Endothelial cell (in vitro differentiated cells): ENCODE measurements at places on chromosomes 3 and 15.
A peak's percentile ranks its signal among the peaks of the same experiment; 100 is the strongest.

DNA sequence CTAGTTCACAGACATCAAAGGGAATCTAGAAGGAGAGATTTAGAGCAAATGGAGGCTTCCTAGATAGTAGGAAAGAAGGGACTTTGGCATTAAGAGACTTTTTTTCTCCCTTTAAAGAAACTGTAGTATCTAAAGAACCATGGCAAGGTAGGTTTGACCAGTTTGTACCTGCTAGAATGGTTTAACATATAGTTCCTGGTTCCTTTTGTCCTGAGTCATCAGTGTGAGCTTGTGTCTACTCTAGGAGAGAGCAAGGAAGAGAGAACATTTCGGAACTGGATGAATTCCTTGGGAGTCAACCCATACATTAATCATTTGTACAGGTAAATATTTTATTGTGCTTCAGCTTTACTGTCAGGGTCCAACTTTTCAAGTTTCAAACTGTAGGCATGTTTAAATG, 29.6 kb upstream of the TRPC1 start:
- no peak for DNase-seq

- DNase-seq = no peak
Measured at GRCh38 chr3:67421912-67422311, 232.5 kb downstream of the SUCLG2 start.

GRCh38 chr15:37764733-37765191, 169.7 kb upstream of the TMCO5A start:
- peak; percentile 39 for DNase-seq

GRCh38 chr15:67095912-67096311, 30.5 kb downstream of the SMAD3 start:
- no peak for DNase-seq

GRCh38 chr15:92415639-92416297, 22.1 kb downstream of the ST8SIA2 start:
- DNase-seq = no peak

GRCh38 chr3:69065318-69065964, 13.3 kb upstream of the TMF1 start:
- DNase-seq = no peak

DNA sequence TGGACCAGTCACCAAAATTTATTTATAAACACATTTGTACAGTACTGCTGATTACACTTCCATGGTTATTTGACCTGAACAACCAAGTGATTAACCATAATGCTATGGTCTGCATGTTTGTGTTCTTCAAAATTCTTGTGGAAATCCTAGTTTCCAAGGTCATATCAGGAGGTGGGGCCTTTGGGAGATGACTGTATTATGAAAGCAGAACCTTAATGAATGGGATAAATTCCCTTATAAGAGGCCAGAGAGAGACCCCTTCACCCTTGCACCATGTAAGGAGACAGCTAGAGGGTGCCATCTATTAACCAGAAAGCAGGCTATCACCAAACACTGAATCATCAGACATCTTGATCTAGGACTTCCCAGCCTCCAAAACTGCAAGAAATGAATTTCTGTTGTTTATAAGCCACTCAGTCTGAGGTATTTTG, 1.9 kb downstream of the SCAPER start:
- DNase-seq = no peak

DNA sequence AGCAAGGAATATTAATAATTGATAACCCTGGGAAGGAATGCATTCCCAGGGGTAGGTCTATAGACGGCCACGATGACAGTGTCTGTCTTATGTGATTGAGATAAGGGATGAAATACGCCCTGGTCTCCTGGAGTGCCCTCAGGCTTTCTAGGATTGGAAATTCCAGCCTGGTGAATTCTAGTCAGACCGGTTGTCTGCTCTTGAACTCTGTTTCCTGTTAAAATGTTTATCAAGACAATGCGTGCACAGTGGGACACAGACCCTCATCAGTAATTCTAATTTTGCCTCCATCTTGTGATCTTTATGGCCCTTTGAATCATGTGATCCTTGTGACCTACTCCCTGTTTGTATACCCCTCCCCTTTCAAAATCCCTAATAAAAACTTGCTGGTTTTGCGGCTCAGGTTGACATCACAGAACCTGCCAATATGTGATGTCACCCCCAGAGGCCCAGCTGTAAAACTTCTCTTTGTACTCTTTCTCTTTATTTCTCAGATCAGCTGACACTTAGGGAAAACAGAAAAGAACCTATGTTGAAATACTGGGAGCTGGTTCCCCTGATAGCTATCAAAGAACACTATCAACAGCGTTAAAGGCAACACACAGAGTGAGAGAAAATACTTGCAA, 183.3 kb downstream of the PDE8A start:
- no peak for DNase-seq

GRCh38 chr15:31352911-31353811, 26.5 kb downstream of the KLF13 start:
- DNase-seq = no peak

GRCh38 chr3:42865256-42865655, 10.4 kb downstream of the CYP8B1 start:
- DNase-seq = no peak

DNA sequence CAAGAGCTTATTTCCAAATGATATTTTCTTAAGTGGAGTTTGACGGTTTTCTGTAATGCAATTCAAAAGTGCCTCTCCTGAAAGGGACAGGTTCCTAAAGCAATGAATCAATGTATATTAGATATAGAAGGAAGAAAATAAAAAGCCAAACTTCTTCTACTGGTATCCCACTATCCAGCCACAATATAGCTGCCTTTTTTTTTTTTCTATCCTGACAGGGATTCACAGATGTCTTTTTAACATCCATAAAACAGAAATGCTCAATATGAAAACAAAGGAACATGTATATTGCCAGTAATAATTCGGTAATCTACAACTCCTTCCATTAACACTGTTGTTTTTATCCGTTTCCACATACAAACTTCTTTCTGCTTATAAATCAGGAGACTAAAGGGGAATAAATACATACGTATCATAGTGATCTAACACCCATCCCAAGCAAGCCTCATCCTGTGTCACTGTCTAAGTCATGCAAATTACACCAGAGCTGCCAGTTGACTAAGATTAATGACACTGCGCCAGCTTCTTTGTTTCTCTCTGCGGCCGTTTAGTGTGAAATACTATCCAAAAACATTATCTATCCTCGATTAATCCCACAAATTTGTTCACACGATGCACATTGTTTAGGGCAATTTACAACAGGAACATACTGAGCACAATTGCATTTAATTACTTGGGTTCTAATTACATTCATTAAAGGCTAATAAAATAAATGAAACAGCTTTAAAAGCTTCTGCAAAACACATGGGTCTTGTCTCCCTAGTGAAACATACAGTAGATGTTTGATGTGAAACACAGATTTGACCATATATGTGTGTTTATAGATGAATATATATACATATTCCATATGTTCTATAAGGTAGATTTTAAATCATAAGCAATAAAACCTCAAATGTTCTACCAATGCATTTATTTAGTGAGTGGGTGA, 51.9 kb upstream of the CDIN1 start:
- no peak for DNase-seq

GRCh38 chr15:50783411-50783810, 17.9 kb upstream of the SPPL2A start:
- DNase-seq = no peak

DNA sequence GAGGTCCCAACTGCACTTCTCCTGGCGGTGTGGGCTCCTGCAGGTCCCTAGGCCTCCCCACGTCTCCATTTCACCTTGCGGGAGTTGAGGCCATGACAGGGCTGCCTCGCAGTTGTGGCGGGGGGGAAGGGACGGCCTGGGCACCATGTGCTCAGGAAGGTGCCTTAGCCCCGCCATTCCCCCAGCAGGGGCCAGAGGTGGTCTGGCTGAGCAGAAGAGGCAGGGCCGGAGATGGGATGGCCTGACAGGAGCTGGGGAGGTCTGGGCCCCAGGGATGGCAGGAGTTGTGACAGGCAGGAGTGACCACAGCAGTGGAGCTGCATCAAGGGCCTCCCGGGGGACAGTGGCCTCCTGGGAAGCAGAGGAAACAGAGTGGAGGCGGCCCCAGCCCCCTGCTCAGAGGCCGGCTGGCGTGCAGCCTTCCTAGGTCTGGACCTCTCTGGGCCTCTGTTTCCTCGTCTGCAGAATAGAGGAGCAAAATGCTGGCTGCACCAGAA, 18.7 kb upstream of the KLF15 start:
- DNase-seq = no peak

DNA sequence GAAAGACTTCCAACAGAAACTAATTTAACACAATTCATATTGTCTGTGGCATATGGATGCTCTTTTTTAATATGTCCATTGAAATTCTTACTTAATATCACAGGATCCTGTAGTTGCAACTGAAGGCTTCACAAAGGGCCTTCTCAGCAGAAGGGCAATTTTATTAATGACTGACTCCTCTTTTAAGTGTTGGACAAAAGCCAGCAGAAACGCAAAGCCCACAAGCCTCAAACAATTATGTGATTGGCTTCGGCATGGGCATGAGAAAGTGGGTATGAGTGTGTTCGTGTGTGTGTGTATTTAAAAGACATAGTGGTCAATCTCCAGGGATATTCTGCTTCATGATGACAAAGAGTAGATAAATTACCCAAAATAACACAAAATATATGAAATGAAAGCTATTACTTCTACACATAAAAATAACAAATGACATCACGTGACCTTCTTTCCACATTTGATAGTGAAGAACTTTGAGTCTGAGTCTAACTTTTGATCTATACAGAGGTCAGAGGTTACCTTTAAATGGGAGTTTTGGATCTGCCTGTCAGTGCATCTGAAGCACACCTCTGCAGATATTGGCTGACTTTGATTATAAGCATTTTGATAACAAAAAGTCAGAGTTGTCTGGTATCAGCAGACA, 496.9 kb downstream of the CADM2 start:
- no peak for DNase-seq

- no peak for DNase-seq
Measured at GRCh38 chr3:157906627-157907026, 199.6 kb downstream of the SHOX2 start.

- no peak for DNase-seq
Measured at GRCh38 chr3:28698706-28699105, 350.1 kb upstream of the AZI2 start.

GRCh38 chr3:171712171-171712938, 97.9 kb downstream of the PLD1 start:
- DNase-seq = no peak

GRCh38 chr3:43559961-43560360, 61.9 kb downstream of the ANO10 start:
- DNase-seq = no peak

- no peak for DNase-seq
Measured at GRCh38 chr15:96418146-96418545, 87.6 kb downstream of the NR2F2 start.

DNA sequence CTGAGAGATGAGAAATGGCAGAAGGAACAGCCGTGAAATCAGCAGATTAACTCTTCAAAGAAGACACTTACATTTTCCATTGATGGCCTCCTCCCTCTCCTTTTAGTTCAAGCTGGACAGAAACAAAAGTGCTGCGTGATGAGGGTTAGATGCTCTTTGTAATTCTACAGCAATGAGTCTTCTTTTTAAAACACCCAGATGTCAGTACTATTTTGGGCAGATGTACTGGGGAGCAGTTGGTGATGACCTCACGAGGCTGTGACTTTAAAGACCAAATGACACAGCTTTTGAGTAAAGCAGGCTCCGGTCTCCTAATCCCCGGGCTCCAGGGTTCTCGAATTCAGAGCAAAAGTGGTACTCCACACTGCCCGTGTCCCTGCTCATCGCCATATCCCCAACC, 198.2 kb downstream of the SLCO3A1 start:
- no peak for DNase-seq

GRCh38 chr3:162217647-162218046, 721.0 kb downstream of the OTOL1 start:
- no peak for DNase-seq
